Esophagus squamous epithelium (tissue), 5 donors: ENCODE measurements at places on chromosomes 6 and 20. TPM values are rescaled to one million over a fixed set of nuclear protein-coding genes. Genes with fewer than 3 reads are reported as not detected.

TBX18 gene
- 4.4 TPM for total RNA-seq

CCN6 gene
- 0.38 TPM for total RNA-seq

CDC40 gene
- total RNA-seq, result 19.3 TPM

SCGN gene
- total RNA-seq, result not detected

DEFB132 gene
- total RNA-seq, result not detected

CALHM5 gene
- total RNA-seq, result 0.13 TPM

TBXT gene
- total RNA-seq, result not detected

HSPA1L gene
- 0.97 TPM for total RNA-seq

SLC4A11 gene
- total RNA-seq, result 7.2 TPM

TMEM217 gene
- total RNA-seq, result 2.0 TPM

SPATS1 gene
- total RNA-seq, result not detected

ZNF311 gene
- total RNA-seq, result 0.38 TPM

DLGAP4 gene
- 9.4 TPM for total RNA-seq

SPATA25 gene
- total RNA-seq, result not detected

MLN gene
- not detected for total RNA-seq

CASS4 gene
- 0.53 TPM for total RNA-seq

LY6G6C gene
- 0.53 TPM for total RNA-seq

RAET1G gene
- 14.9 TPM for total RNA-seq

SSTR4 gene
- total RNA-seq, result not detected

GTSF1L gene
- total RNA-seq, result not detected

IL17A gene
- not detected for total RNA-seq

STMND1 gene
- not detected for total RNA-seq
